Stimulated activated CD4-positive, alpha-beta T cell treated with anti-CD3 and anti-CD28 coated beads, TNF-alpha, amount 100 ng/mL, for 24 hours (primary cell): ENCODE measurements at places on chromosomes 12 and 14.

DNA sequence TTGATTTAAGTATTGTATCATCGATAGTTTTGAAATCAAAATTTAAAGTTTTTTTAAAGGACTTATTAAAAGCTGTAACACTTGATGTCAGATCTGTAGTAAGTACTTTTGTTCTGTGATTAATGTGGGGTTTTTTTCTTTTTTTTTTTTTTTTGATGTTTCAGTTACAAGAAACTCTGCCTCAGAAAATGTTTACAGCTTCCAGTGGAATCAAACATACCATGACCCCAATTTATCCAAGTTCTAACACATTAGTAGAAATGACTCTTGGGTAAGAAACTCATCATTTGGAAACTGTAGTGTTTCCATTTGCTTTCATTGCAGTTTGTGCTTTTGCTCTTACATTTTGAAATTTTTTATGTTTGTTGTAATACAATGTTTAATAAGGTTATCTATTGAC, 45.6 kb downstream of the TBK1 start:
- no peak for DNase-seq

DNA sequence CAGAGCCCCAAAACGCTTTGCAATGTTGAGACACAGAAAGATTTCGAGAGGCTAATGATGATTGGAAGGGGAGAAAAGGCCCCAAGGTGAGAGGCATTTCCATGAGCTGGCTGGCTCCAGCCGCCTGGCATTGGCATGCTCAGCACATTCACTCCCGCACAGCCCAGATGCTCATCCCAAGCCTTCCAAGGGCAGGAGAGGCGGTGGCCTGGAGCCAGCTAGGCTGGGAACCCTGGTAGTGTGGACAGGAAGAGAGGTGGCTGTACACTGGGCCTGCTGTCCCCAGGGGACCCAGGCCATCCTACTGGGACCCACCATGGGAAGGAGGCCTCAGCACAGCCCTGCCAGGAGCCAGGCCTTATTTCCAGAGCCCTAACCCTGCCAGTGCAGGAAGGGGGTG, 72.2 kb downstream of the SPTB start:
- no peak for DNase-seq

- no peak for DNase-seq
Observed at GRCh38 chr12:81141217-81141616, 63.3 kb downstream of the ACSS3 start.

DNA sequence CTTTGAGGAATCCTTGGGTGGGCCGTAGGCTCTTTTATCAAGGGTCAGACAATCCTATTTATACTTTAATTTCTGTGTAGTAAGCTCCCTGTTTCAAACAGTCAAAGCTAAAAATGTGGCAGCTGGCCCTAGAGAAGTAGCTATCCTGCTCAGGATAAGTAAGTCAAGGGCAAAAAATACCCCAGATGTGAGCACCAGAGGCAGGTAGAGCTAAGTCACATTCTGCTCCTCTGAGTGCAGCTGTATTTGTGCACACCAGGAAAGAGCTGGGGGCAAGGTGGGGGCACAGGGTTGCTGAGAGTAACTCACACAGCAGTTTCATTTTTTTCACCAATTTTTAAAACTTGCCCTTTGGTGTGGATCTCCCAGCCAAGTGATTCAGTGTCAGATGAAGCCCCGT, 5.3 kb downstream of the ETV6 start:
- DNase-seq = no peak

DNA sequence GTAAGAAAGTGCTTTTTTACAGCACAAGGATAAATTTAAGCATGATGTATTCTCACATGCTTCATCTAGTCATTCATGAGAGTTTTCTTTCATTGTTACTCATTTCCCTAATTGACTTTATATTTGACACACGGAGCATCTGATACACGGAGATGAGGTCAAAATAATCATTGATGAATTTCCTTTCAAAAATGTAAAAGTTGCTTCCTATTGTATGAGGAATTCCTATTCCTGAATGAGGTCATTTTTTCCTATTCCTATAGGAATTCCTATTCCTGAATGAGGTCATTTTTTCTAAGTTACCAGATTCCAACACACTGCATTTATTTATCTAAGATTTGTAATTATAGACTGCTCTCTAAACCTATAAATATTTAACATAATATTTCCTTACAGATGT, 316.7 kb upstream of the KITLG start:
- DNase-seq = no peak

GRCh38 chr14:69674546-69675244, 63.3 kb downstream of the SUSD6 start:
- no peak for DNase-seq

DNA sequence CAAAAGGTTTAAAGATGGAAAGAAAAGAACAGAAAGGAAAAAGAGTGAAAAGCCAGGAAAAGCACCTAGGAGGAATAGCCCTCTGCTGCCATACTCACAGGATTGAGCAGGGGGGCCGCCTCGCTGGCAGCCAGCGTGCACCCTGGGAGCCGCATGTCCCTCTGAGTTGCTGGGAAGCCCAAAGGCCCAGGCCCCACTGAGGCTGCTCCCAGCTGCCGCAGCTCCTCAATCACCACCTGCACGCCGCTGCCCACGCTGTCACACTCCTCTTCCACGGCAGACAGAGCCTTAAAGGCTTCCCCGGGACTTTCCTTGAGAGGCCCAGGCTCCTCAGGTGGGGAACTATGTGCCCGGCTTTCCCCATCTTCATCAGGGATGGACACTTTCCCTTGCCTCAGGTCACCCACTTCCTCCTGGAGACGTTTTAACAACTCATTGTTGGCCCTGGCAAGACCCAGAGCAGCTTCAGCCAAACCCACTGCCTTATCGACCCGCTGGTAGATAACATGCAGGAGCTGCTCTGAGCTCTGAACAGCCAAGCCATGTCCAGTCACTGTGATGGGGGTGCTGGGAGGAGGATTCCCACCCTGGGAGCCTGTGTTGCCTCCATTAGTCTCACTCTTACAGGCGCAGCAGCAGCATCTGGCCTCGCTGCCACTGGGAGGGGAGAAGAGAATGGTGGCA, 11.5 kb downstream of the C14orf93 start:
- no peak for DNase-seq

DNA sequence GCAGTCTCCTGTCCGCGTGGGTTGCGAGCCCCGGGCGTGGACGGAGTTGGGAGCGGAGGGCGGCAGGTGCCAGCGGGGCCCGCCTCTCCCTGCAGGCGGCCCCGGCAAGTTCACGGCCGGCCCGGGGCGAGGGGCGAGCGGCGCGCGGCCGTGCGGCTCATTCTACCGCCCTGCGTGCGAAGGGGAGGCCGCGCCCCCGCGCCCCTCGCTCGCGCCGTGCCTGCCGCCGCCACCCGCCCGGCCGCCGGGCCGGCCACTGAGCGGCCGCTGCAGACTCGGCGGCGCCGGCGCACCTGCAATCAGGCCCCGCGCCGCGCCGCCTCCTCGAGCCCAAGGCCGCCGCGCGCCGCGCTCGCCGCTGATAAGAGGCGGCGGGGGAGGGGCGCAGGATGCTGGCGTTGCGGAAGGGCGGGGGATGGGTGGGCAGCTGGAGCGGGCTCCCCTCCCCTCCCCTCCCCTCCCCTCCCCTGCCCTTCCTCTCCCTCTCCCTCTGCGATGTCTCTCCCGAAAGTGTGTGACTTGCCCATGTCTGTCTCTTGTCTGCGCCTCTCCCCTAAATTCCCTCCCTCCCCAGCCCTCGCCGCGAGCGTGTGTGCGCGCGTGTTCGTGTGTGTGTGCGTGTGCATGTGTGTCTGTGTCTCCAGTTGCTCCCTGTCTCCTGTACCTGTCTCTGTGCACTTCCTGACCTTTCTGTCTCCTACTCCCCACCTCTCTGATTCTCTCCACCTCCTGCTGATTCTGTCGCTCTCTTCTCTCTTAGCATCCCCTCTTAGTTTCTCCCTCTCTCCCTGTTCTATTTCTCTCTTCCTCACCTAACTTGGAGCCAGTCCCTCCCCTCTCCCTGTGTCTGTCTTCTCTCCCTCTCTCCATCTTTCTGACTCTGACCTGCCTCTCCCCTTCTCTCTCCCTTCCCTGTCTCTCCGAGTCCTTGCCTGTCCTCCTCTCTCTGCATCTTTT, 768.1 kb upstream of the TBX3 start:
- DNase-seq = no peak

GRCh38 chr12:95177201-95177768, 40.0 kb downstream of the FGD6 start:
- DNase-seq = no peak

- no peak for DNase-seq
Observed at GRCh38 chr14:82046512-82047226, 513.0 kb upstream of the SEL1L start.

- no peak for DNase-seq
Observed at GRCh38 chr12:98374007-98374406, 141.4 kb upstream of the TMPO start.

DNA sequence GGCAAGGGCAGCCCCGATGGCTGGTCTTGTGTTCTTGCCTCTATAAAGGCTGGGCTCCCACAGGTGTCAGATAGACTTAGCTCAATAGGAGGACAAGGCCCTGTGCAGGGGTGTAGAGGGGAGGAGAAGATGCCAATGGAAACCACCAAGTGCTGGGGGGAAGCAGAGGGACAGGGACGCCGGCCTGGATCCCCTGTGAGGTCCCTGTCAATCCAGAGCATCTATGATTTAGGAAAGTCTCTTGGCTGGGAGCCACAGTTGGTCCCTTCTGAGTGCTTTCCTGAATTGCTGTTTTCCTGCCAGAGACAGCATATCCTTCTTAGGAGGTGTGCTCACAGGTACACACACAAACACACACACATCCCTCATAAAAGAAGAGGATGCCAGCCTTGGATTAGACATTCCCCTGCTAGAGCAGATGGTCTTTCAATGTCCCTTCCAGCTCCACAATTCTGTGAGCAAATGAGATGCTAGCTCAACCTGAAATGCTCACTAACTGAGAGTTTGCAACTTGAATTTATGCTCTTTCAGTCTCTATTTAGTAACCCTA, 62.7 kb downstream of the TTC7B start:
- DNase-seq = no peak

DNA sequence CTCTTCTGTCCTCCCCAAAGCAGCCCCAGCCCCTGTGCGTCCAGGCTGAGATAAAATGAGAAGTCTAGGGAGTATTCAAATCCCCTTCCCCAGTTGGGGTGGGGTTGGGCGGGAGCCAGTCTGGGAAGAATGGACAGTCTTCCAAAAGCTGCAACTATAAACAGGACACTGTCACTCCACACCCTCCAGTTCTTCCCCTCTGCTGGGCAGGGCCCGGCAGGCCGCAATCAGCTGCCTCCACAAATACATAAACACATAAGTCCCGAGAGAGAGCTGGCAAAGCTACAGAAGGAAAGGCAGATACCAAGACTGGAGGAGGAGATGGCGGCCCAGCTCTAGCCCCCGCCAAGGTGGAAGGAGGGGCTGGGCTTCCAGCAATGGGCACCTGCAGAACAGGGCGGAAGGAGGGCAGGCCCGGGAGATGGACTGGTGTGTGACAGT, 12.7 kb downstream of the LTBP2 start:
- no peak for DNase-seq

- peak; percentile 45 for DNase-seq
Observed at GRCh38 chr14:72420749-72421474, 473.0 kb downstream of the DPF3 start.

GRCh38 chr12:109033239-109034196, 12.7 kb upstream of the SVOP start:
- DNase-seq = no peak

DNA sequence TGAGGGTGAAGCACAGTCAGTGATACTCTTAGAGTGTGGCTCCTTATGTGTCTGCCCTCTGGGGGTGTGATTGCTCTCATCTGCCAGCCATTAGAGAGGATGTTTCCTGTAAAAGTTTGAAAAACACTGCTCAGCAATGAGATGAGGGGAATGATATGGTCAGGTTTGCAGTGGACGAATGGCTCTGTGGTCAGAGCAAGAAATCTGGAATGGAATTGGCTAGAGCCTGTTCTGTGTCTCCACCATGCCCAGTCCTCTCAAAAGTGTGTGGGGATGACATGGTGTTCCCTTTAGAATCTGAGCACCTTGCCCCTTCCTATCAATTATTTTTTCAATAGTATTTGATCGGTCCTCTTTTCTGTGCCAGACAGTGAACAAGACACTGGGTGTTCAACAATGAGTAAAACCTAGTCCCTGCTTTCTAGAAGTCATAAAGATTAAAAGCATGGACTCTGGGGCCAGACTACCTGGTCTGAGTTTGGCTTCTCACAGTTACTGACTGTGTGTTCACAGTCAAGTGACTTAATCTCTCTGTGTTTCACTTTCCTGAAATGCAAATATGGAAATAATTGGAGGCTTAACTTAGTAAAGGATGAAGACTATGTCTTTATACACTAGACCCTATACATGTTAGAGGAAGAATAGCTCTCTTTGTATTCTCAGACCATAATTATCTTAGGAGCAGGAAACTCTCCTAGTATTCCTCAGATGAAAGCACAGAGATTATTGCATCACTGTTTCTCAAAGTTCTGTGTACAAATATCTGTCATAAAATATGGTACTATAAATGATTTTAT, 1.6 kb downstream of the ACSS3 start:
- no peak for DNase-seq

DNA sequence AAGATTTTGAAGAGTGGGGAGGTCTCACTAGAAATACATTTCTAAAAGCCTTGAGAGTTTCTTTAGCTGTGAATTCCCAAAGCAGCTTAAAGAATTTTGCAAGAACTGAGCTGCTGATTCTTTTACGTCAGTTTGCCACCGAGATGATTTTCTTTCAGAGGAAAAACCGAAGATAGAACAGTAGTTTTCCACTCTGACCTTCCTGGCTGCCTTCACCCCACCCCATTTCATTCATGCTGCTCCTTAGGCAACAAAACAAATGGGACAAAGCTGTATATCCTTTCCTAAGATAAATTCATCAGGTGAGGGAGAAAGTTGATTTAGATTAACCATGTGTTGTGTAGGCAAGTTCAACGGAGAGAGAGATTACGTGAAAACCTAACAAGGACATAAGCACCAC, 947.0 kb downstream of the GALC start:
- no peak for DNase-seq

DNA sequence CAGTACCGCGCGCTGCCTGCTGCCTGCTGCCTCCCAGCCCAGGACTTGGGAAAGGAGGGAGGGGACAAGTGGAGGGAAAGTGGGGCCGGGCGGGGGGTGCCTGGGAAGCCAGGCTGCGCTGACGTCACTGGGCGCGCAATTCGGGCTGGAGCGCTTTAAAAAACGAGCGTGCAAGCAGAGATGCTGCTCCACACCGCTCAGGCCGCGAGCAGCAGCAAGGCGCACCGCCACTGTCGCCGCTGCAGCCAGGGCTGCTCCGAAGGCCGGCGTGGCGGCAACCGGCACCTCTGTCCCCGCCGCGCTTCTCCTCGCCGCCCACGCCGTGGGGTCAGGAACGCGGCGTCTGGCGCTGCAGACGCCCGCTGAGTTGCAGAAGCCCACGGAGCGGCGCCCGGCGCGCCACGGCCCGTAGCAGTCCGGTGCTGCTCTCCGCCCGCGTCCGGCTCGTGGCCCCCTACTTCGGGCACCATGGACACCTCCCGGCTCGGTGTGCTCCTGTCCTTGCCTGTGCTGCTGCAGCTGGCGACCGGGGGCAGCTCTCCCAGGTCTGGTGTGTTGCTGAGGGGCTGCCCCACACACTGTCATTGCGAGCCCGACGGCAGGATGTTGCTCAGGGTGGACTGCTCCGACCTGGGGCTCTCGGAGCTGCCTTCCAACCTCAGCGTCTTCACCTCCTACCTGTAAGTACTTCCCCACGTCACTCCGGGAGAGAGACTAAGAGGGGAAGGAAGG, at the start of gene LGR5:
LGR5 (plus strand) TSS at position 186 of the 732 bp plus-strand sequence; CDS start at position 469, 283 bp downstream.
- no peak for DNase-seq
